Panc1 (cell line): ENCODE measurements at places on chromosomes 16 and 17. TPM values are rescaled to one million over a fixed set of nuclear protein-coding genes. Genes with fewer than 3 reads are reported as not detected.

The ARMC5 gene
- total RNA-seq = 19.8 TPM

DNA sequence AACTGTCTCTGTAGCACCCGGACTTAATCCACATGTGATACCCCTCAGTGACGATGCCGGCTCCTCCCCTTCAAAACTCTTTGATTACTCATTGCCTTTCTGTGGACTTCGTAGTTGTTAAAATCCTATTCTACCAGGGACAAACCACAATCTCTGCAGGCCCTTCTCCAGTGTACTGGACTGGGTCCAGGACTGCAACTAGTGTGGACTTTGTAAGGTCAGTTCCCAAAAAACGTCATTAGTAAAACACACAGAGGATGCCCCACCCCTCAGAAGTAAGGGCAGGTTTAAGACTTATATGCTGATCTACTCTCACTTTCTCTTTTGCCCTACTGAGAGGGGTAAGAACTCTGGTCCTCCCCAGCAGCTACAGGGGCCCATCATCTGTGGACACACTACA is 10.5 kb upstream of the NUDT7 start:
- no peak overlapping the region for H3K4me3 ChIP-seq
- no peak for DNase-seq
- no peaks in the 10 kb centered on the region for H3K27me3 ChIP-seq
- H3K27ac ChIP-seq = no peak overlapping the region
- no peaks in the 10 kb centered on the region for H3K36me3 ChIP-seq

DNA sequence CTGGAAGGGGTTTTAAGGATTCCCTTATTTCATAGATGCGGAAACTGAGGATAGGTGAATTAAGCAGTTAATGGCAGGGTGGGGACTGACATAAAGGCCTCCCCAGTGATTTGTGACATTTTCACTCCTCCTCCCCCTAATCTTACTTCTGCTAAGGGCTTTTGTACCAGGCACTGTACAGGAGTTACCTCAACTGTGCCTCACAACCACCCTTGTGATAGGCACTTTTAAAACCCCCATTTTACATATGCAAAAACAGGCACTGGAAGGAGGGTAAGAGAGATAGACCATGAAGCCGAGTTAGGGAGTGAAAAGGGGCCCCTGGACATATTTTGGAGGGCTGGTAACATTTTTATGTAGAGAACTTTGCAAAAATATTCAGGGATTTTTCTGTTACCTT is 862 bp upstream of the GDE1 start:
- no peak for DNase-seq
- no peaks in the 10 kb centered on the region for H3K27me3 ChIP-seq
- peaks cover 29% of the 10 kb centered on the region for H3K4me1 ChIP-seq
- H3K36me3 ChIP-seq = peaks cover 2% of the 10 kb centered on the region; the same call in 1 of the 2 replicates
- peak overlapping the region; percentile 91; the same call in 1 of the 2 replicates for H3K27ac ChIP-seq

DNA sequence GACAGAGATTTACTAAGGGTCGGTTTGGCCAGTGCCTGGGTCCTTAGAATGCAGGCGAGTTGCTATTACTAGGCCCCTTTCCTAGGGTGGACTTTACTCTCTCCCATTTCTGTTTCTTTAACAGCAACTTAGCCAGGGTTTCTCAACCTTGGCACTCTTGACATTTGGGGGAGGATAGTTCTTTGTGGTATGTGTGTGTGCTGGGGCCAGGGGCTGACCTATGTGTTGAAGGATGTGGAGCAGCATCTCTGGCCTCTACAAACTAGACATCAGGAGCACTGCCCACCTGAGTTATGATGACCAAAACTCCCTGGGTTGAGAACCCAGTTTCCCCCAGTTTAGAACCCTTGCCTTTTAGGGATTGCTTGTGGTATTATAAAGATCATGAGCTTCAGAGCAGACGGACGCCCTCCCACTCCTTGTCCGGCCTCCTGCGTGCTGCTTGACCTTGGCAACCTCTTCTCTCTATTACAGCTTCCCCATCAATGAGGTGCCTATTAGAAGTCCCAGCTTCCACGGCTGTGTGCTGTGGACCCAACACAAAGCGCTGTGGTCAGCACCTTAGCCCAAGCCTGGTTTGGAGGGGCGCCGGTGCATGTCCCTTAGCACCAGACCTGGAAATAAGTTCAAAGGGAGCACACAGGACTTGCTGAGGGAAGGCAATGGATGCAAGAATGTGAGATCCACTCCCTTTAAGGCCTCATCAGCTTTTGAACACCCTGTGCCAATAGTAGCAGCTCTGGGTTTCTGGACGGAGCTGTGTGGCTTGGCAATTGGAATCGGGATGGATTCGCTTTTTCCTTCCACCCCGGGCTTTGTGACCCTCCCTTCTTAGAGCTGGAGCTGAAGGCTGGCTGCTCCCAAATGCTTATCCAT is 239.2 kb upstream of the MAF start:
- no peak overlapping the region for H3K27ac ChIP-seq
- no peaks in the 10 kb centered on the region for H3K27me3 ChIP-seq
- no peak for DNase-seq
- H3K4me1 ChIP-seq = no peaks in the 10 kb centered on the region

The TMIGD1 gene
- not detected for total RNA-seq
